ENCODE measurements at places on chromosomes 3 and 15. TPM values are rescaled to one million over a fixed set of nuclear protein-coding genes. Genes with fewer than 3 reads are reported as not detected.

GRCh38 chr3:58173669-58174398 lies 36.9 kb downstream of the DNASE1L3 start:
- H3K4me3 ChIP-seq: no peak overlapping the region
- peaks cover 14% of the 10 kb centered on the region for H3K4me1 ChIP-seq
- H3K27ac ChIP-seq: no peak overlapping the region
- no peak for DNase-seq

DNA sequence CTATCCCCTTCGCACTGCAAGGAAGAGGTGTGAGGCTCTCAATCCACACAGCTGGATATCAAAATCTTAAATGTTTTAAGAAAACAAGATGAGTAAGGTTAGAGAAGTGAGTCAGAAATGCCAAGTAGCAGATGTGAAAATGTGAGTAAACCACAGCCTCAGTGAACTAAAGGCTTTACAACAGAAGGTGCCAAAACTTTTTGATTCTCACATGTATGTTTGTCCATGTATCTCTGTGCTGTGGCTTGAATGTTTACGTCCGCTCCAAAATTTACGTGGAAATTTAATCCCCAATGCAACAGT lies 126.8 kb upstream of the PFN2 start:
- H3K36me3 ChIP-seq: no peaks in the 10 kb centered on the region
- H3K4me1 ChIP-seq: no peaks in the 10 kb centered on the region
- H3K27ac ChIP-seq: no peak overlapping the region
- no peaks in the 10 kb centered on the region for H3K27me3 ChIP-seq
- no peak for DNase-seq

- no peak overlapping the region for H3K4me3 ChIP-seq
- no peaks in the 10 kb centered on the region for H3K27me3 ChIP-seq
- H3K4me1 ChIP-seq: peaks cover 25% of the 10 kb centered on the region
- H3K36me3 ChIP-seq: no peaks in the 10 kb centered on the region
Observed at GRCh38 chr3:157136647-157137387, 23.1 kb downstream of the CCNL1 start.

GRCh38 chr15:91611561-91612323 lies 241.8 kb upstream of the SLCO3A1 start:
- no peaks in the 10 kb centered on the region for H3K36me3 ChIP-seq
- H3K27ac ChIP-seq: no peak overlapping the region
- no peak overlapping the region for H3K4me3 ChIP-seq

DNA sequence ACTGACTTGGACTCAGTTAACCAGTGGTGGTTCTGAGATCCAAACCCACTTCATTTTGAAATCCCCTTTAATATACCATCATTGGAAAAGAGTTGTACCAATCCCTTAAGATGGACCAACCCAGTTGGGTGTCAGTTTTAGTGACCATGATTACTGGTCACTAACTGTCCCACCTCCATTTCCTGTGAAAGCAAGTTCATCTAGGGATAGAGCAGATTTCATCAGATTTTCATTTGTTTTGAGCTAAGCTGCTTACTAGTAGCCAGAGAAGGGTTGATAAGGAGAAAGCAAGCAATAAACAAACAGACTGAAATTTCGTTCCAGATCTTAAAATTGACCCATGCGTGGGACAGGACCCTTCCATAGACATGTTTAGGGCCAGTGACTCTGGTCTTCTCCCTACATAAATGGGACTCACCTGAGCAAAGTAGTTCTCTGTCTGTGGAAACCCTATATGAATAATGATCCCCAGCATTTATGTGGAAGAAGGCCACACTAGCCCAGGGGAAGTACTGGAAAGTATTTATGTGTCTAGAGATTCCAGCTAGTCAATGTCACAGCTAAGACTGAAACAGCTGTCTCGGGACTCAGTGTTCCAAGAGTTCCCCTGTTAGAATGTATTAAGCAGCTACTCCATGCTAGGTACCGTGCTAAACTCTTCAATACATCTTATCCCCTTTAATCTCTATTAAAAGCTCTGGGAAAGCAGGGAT lies 196.0 kb upstream of the BCL6 start:
- H3K36me3 ChIP-seq: no peaks in the 10 kb centered on the region
- no peak overlapping the region for H3K27ac ChIP-seq
- H3K4me1 ChIP-seq: peaks cover 29% of the 10 kb centered on the region
- no peaks in the 10 kb centered on the region for H3K27me3 ChIP-seq
- no peak for DNase-seq

FBXO40 gene
- total RNA-seq: not detected

NPAP1 gene
- total RNA-seq: not detected
